ENCODE measurements at places on chromosomes 3 and 15. TPM values are rescaled to one million over a fixed set of nuclear protein-coding genes. Genes with fewer than 3 reads are reported as not detected.

SLC9C1 gene
- not detected for total RNA-seq

FHIT gene
- total RNA-seq = not detected

HGD gene
- total RNA-seq = not detected

SLITRK3 gene
- not detected for total RNA-seq

GRK7 gene
- not detected for total RNA-seq

GHSR gene
- not detected for total RNA-seq

ALDH1L1 gene
- not detected for total RNA-seq

REC114 gene
- total RNA-seq = not detected

SNTN gene
- not detected for total RNA-seq

GOLGA8Q gene
- 0.18 TPM for total RNA-seq

DZIP3 gene
- total RNA-seq = 11.7 TPM

CCNB2 gene
- 57.2 TPM for total RNA-seq

PRICKLE2 gene
- 14.2 TPM for total RNA-seq

OR5K1 gene
- total RNA-seq = not detected

HAPLN3 gene
- 5.9 TPM for total RNA-seq

CKMT1A gene
- not detected for total RNA-seq

RHCG gene
- not detected for total RNA-seq

SLC15A2 gene
- 0.18 TPM for total RNA-seq
